ENCODE measurements at places on chromosomes 16 and 17.

GRCh38 chr17:77375108-77375916 lies 234.5 kb downstream of the SEC14L1 start:
- DNase-seq = no peak

GRCh38 chr17:81510785-81511553 lies 1.6 kb downstream of the ACTG1 start:
- no peak for DNase-seq

DNA sequence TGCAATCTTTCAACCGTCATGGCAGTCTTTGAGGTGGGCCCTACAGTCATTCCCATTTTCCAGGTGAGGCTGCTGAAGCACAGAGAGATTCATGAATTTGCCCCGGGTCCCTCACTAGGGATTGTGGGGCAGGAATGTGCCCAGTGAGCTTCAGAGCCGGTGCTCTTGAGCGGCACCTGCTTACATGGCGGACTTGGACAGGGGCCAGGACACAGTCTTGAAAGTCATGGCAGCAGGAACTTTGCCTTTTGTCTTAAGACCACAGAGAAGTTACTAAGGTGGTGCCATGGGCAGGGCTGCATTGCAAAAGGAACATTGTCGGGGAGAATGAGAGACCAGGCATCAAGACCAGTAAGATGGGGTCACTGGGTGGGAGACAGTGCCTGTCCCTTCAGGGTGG lies 363.4 kb downstream of the FOXL1 start:
- DNase-seq = no peak

GRCh38 chr17:27351759-27352158 lies 57.8 kb downstream of the WSB1 start:
- no peak for DNase-seq

DNA sequence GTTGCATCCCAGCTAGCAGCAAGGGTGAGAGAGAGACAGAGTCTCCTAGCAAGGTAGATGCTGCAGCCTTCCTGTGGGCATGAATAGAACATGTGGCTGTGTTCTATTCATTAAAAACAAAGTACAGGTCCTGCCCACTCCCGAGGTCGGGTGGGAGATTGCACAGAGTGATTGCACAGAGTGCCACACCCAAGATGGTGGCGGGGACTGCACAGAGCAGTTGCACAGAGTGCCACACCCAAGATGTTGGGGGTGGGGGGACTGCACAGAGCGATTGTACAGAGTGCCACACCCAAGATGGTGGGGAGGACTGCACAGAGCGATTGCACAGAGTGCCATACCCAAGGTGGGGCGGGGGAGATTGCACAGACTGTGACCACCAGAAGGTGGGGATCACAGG lies 410.8 kb upstream of the EEF2KMT start:
- DNase-seq = no peak

- DNase-seq = no peak
Observed at GRCh38 chr17:21198411-21198810, 15.6 kb downstream of the TMEM11 start.

GRCh38 chr17:2155573-2155972 lies 100.7 kb downstream of the HIC1 start:
- no peak for DNase-seq

- no peak for DNase-seq
Observed at GRCh38 chr17:66925811-66926500, 38.6 kb upstream of the CACNG4 start.

DNA sequence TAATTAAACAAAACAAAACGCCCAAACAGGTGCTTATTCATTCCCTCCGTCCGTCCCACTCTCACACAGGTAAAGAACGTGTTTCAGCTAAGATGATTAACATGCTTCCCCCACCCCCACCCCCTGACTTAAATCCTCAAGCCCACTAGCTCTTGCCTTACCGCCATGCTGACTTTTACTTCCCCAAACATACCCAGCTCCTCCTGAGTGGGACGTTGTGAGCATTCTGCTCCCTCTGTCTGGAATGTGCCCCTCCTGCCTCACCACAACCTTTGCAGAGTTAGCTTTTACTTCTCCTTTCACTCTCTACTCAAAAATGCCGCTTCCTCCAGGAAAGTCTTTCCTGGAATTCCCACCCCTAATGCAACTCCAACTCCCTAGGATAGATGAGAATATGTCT lies 774.0 kb upstream of the RBFOX1 start:
- no peak for DNase-seq
